ENCODE measurements at places on chromosomes 5 and 9.

GRCh38 chr5:89520771-89521170 lies 637.8 kb upstream of the MEF2C start:
- DNase-seq: no peak

- no peak for DNase-seq
Measured at GRCh38 chr9:126893079-126893478, 21.5 kb upstream of the RALGPS1 start.

DNA sequence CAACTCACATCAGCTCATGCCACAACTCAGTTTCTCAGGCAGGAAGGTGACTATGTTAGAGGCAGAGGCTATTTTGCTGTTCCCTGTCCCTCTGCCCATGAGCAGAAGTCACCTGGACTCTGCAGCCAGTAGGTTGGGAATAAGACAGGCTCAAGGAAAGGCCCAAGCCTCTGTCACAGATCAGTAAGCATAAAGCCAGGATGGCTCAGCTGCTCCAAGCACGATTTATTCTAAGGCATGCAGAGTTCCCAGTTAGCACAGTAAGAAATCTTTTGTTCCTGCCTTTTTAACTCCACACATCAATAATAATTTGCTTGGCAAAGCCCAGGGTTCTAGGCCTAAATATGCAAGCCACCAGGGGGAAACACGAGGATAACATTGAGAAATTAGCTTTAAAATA lies 249.0 kb upstream of the ADRA1B start:
- DNase-seq: no peak

DNA sequence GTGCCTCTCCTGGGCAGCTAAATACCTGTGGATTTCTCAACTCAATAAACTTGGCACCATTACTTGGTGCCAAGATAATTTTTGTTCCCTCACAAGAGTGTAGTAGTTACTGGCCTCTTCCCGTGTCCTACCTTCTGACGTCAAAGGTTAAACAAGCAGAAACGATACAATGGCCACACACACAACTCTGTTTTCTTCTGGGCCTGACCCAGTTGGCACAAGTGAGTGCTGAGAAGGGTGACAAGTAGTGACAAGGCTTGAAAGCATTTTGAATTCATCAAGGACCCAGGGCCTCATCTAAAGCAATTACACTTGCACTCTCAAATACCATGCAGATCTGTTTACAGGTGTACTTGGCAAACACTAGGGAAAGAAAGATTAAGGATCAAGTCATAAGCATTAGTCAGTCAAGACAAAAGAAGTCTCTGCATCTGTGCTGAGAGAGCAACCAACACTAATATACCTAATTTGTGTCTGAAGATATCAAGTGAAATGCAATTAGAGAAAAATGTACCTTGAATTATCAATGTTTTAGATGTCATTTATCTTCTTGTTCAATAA lies 30.8 kb downstream of the RASEF start:
- DNase-seq: no peak

DNA sequence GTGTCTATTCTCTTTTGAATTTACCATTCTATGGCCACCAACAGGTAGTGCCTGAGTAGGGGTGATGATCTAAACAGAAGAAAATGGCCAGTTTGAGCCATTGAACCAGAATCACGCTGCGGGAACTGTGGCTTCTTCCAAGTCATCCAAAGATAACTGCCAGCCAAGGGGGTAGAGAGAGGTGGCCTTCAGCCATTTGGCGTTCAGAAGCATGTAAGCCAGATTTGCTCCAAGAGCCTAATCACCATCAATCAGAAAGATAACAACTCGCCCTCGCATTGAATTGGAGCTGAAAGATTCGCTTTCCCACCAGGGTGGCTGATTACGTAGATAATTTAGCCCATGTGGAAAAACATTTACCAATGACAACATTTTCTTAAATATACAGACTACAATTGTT lies 1302.7 kb upstream of the DMAC1 start:
- no peak for DNase-seq

- no peak for DNase-seq
Measured at GRCh38 chr5:56069652-56070226, 75.0 kb upstream of the IL6ST start.

DNA sequence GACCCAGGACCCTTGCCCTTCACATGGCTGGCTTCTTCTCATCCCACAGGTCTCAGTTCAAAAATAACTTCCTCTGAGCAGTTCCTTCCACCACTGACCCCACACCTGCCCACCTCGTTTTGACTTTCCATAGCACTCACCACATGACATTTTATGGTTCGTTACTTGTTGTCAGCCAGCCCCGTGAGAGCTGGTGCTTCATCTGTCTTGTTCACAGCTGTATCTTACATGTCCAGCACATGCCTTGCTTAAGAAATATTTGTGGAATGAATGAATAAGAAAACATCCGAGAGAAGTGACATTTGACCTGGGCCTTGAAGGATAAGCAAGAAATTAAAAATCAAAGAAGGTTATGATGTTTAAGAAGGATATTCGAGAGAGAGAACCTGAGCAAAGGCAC lies 193.9 kb downstream of the RFK start:
- no peak for DNase-seq

- no peak for DNase-seq
Measured at GRCh38 chr5:74816875-74817274, 49.3 kb downstream of the FAM169A start.

- DNase-seq: no peak
Measured at GRCh38 chr9:100129772-100130171, 30.7 kb downstream of the INVS start.

GRCh38 chr9:137721479-137721878 lies 102.7 kb downstream of the EHMT1 start:
- no peak for DNase-seq

DNA sequence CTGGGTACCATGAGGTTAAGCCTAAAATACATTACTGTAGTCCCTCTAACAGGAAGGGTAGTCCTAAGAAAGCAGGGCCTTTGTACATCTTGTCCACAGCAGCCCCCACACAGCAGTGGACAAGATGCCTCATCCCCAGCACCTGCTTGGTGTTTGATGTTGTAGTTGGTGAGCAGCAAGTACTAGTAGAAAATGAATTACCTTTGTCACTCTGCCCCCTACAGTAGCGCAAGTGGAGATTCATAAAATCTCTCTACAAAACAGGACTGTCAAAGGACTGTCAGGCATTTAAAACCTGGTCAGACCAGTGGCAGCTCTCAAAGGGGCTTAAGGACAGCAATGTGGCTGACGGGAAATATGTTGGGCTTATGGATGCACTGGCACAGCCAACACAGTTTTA lies 122.5 kb downstream of the TMEM174 start:
- DNase-seq: no peak

DNA sequence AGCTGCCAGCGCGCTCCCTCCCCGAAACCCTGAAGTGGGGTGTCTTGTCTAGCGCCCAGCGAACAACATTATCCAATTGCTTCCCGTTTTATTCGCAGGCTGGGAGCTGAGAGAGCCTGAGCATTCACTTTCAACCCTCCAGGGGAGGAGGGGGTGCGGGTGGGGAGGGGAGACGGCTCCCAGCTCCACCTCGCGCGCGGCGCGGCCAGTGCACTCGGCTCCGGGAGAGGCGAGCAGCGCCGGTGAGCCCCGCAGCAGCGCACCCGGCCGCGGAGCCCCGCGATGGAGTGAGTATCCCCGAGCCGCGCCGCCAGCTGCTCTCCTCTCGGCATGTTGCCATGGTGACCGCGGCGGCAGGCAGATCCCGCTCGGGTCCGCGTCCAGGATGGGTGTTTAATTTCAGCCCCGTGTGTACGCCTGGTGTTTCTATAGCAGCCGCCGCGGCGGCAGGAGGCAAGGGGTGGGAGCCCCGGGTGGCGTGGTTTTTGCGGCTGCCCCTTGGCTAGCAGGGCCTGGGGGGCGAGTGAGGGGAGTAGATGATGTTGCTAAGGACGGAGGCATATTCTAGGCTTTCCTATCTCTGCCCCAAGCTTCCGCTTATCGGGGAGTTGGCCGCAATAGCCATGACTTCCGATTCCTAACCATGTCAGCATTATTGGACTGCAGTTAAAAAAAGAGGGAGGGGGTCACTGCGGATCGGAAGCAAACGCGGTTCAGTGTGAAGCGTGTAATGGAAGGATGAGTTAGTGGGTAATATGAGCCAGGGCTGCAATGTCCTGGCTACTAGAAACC lies 139.2 kb upstream of the PALM2AKAP2 start:
- DNase-seq: peak; percentile 76

DNA sequence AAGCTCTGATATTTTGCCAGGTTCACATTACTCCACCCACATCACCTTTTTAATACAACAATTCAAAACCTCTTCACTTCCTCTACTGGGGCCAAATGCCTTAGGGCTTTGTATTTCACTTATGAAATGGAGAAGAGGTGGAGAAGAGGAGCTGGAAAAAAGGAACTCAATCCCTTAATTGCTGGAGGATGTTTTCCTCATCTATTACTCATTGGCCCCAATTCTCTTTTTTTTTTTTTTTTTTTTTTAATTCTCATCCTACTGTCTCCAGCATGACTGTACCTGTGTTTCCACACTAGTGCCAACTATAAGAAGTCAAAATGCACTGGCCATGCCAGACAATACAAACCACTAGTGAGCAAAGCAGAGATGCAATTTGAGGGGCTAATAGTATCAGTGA lies 20.9 kb downstream of the FAM13B start:
- no peak for DNase-seq

DNA sequence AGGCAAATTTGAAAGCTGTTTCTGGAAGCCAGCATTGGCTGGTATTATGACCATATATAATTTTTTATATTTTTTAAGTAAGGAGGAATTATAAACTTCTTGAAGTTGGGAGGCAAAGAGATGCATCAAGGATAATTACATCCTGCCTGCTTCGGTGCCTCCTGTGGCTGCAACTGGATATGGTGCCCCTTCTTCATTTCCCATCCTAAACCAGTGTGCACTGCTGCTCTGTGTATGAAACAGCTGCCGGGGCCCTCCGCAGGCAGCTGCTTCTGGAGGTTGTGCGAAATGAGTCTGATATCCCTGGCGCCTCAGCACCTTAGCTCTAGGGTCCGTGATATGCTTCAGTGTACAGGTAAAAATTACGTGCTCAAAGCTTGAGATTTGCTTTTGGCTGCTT lies 304.2 kb downstream of the ENC1 start:
- DNase-seq: no peak

GRCh38 chr9:16030528-16031185 lies 477.8 kb downstream of the CCDC171 start:
- no peak for DNase-seq

DNA sequence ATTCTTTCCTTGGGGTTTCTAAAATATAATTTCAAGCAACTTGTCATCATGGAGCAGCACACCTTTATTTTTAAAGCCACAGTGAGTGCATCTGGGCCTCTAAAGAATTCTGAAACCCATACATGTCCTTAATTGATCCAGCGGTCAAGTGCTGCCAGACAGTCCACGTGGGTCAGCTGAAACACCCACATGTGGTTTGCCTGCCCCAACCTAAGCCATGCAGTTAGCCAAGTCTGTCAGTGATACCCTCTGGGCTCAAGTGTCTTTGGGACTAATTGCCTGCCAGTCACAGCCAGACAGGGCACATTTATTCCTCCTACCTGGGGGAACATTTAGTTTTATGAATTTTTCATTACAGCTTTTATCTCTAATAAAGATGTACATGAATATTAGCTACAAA lies 291.4 kb upstream of the SLC30A5 start:
- no peak for DNase-seq

- no peak for DNase-seq
Measured at GRCh38 chr9:20562051-20562450, 60.2 kb downstream of the MLLT3 start.

- no peak for DNase-seq
Measured at GRCh38 chr5:61307191-61307590, 24.9 kb upstream of the ZSWIM6 start.

DNA sequence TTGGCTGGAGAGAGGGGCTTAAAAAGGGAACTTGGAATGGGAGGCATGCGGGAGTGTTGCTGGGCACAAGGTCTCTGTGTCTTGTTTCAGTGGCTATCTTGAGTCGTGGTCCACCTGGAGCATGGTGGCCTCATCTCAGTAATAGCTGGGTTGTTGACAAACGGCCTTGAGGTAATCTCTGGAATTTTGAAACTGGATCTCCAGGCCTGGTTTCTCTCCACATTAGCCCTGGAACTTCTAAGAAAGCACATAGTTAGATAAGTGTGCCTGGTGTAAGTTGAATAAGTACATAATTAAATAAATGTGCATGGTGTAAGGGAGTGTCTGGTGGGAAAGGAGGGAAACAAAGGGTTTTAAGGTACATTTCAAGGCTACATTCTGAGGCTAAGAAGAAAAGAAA lies 62.2 kb downstream of the INIP start:
- no peak for DNase-seq

GRCh38 chr5:137822158-137822764 lies 45.4 kb upstream of the MYOT start:
- DNase-seq: peak; percentile 46

GRCh38 chr5:77791926-77792325 lies 15.8 kb upstream of the TBCA start:
- no peak for DNase-seq

DNA sequence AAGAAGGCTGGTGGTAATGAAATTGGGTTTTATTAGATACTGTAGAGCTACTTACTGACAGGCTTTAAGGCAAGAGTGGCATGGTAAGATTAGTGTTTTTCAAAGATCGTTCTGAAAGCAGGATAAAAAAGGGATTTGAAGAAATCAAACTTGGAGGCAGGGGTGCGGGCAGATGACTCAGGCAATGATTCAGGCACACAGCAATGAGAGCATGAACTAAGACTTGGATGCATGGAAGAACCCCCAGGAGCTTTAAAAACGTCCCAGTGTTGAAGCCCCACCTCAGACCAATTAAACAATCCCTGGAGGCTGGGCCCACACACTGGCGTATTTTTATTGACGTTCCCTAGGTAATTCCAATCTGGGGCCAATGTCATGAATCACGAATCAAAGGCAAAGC lies 102.5 kb downstream of the SREK1 start:
- DNase-seq: no peak

GRCh38 chr9:88831713-88832407 lies 159.4 kb upstream of the S1PR3 start:
- DNase-seq: no peak

DNA sequence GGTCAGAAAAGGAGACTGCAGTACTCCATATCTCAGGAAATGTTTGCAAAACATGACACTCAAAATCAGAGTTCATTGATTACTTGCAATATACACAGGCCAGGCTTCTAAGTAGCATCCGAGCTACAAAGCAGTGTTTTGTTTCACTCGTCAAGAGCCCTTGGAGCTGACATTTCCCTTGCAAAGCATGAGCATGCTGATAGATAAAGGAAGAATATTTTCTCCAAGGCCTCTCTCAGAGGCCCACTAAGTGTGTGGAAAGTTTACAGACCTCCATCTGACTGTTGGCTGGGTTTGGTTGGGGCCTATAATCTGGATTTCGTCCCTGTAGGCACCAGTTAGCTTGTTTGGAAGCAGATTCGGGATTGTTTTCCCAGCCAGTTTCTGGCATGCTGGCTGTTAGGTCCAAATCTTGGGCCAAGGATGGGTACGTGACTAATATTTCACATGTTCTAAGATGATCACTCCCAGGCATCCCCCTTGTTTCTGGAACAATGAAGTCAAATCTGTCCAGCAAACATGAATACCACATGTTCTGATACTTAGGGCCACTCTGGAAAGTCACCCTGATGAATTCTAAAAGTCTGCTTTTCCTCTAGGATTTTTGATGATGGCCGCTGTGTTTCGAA lies 161.3 kb downstream of the RFK start:
- DNase-seq: no peak

Measured in lung (tissue), 17 donors.